ENCODE measurements at places on chromosomes 3 and 15.

DNA sequence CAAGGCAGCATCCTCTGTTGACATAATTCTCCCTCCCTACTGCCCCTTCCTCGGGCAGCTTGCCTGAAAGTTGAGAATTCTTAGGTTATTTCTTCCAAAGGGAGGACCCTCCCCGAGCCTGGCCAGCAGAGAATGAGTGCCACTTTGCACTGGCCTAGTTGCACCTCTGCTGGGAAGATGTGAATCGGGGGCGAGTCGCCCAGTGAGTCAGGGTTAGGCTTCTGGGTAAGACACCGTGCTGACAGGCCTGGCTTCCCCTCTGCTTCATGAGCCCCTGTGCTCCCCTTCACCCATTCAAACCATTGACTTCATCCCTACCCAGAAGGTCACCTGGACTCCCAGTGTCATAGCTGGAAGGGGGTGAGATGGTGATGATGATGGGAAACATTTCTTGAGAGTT, 82.3 kb downstream of the AAGAB start:
- peak; percentile 52 for DNase-seq

DNA sequence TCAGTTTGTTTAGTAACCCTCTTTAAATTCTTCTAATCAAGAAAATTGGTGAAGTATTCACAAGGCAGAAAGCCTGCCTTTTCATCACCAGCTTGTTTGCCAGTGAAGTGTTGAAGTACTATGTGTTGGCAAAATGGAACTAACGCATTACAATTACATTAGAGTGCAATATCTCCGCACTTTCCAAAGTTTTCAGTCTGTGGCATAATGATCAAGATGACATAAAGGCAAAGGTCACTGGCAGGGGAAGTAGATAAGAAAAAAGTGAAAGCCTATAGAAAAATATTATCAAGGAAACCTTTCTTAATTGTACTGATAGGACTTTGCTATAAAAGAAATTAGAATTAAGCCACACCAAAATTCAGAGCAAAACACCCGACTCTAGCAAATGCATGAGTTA, 25.0 kb upstream of the TM4SF1 start:
- DNase-seq = no peak

DNA sequence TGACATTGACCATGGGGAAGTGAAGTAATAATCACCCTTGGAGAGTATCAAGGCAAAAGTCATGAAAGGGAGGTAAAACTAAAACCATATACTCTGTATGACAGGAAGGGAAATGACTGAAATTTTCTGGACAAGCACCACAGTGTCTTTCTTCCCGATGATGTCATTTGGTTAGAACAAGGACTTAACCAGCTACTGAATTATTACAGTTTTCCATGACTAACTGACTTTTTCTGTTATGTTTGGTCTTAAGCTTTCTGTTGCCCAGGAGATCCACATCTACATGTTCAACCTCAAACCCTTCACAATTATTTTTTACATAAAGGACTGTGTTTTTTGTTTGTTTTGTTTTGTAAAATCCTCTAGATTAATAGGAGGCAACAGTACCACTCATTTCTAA, 191.9 kb upstream of the IL12A start:
- DNase-seq = no peak

- DNase-seq = no peak
Measured at GRCh38 chr3:185332026-185332735, 30.8 kb upstream of the MAP3K13 start.

DNA sequence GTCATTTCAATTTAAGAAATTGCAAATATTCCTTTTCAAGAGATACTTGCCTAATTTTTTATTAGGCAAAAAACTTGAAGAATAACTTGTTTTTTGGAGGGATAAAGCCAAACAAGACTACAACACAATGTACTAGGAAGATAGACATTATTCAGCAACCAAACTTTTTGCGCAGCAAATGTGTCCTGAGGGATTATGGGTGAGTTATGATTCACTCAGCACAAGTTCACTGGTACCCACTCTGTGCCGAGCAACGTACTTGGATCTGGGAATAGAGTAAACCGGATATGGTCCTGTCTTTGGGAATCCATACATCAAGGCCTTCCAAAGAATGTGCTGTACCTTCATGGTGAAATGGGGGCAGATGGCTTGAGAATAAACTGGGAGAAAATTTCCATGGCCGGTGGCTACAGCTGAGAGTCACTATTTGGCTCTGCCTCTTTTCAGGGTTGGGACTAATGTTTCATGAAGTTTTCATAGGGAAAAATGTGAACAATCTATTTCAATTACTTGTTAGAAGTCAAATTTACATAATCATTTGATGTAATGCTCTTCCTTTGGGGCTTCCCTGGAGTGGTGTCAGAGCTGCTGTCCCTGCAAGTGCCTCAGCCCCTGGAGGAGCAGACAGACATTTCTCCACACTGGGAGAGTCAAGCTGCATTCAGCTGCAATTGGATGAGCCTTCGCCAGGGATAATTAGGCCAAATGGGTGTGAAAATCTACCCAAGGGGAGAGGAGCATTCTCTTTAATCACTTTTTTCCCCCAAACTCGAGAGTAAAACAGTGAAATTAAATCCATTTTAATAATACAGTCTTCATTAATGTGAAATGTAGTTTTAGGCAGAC, 315.2 kb downstream of the CLSTN2 start:
- no peak for DNase-seq

All from NK-92 treated with Interleukin-12 subunit alpha and Interleukin-12 subunit beta, amount 100 ng/mL, for 24 hours (cell line).